Motor neuron (in vitro differentiated cells): ENCODE measurements at places on chromosomes 7 and 10. TPM values are rescaled to one million over a fixed set of nuclear protein-coding genes. Genes with fewer than 3 reads are reported as not detected.

GIMAP2 gene
- 0.29 and 0.47 TPM in 2 replicates for total RNA-seq

HYAL4 gene
- total RNA-seq: 0.27 TPM in 1 of 2 replicates, not detected in the other

TMEM196 gene
- 12.2 and 13.0 TPM in 2 replicates for total RNA-seq

HMX3 gene
- not detected in 2 replicates for total RNA-seq

GSTO2 gene
- 3.6 and 3.8 TPM in 2 replicates for total RNA-seq

TDRD1 gene
- total RNA-seq: 0.05 TPM in 1 of 2 replicates, not detected in the other

ZNF853 gene
- 13.3 and 21.2 TPM in 2 replicates for total RNA-seq

AGAP5 gene
- 3.8 and 4.5 TPM in 2 replicates for total RNA-seq

ARMC10 gene
- 25.1 and 29.5 TPM in 2 replicates for total RNA-seq

HOXA10 gene
- total RNA-seq: 0.25 TPM in 1 of 2 replicates, not detected in the other

NEBL gene
- 5.1 and 5.9 TPM in 2 replicates for total RNA-seq

CFAP43 gene
- 1.8 and 2.3 TPM in 2 replicates for total RNA-seq

ASAH2 gene
- total RNA-seq: 1.2 and 2.2 TPM in 2 replicates

TAS2R4 gene
- total RNA-seq: 1.9 and 2.0 TPM in 2 replicates

VAX1 gene
- total RNA-seq: 0.09 and 0.16 TPM in 2 replicates

H2BK1 gene
- total RNA-seq: not detected in 2 replicates

KEL gene
- 2.1 and 2.6 TPM in 2 replicates for total RNA-seq

SLC26A3 gene
- 0.21 TPM in 1 of 2 replicates, not detected in the other for total RNA-seq

CH25H gene
- total RNA-seq: 7.1 and 7.4 TPM in 2 replicates

LEP gene
- total RNA-seq: under 0.01 and 0.25 TPM in 2 replicates

SPDYE8 gene
- 0.57 and 0.92 TPM in 2 replicates for total RNA-seq

TMEM106B gene
- total RNA-seq: 40.8 and 41.8 TPM in 2 replicates

SERPINE1 gene
- 0.27 and 0.50 TPM in 2 replicates for total RNA-seq

TASOR2 gene
- 36.2 and 42.8 TPM in 2 replicates for total RNA-seq

TRIL gene
- 0.56 and 0.70 TPM in 2 replicates for total RNA-seq

SPRN gene
- total RNA-seq: 8.8 and 11.1 TPM in 2 replicates

LHFPL3 gene
- total RNA-seq: 26.2 and 28.1 TPM in 2 replicates

CACNB2 gene
- total RNA-seq: 14.8 and 24.6 TPM in 2 replicates

NUTM2A gene
- total RNA-seq: 2.3 and 2.6 TPM in 2 replicates

ZNF239 gene
- 6.5 and 6.6 TPM in 2 replicates for total RNA-seq

OR9A2 gene
- not detected in 2 replicates for total RNA-seq

MSMB gene
- total RNA-seq: not detected in 2 replicates

SPDYE2 gene
- total RNA-seq: 3.2 and 5.5 TPM in 2 replicates

FEZF1 gene
- not detected in 2 replicates for total RNA-seq

SP4 gene
- total RNA-seq: 21.7 and 24.3 TPM in 2 replicates

LAMB4 gene
- 1.2 and 1.4 TPM in 2 replicates for total RNA-seq

PON2 gene
- 33.4 and 35.2 TPM in 2 replicates for total RNA-seq

PAX4 gene
- not detected in 2 replicates for total RNA-seq

NEUROD6 gene
- not detected in 2 replicates for total RNA-seq

MCM7 gene
- total RNA-seq: 15.0 and 17.5 TPM in 2 replicates

SFTPA2 gene
- total RNA-seq: 0.14 and 0.26 TPM in 2 replicates

FAM3C gene
- total RNA-seq: 71.4 and 87.4 TPM in 2 replicates

CPA1 gene
- 2.1 TPM in 1 of 2 replicates, not detected in the other for total RNA-seq

TMEM26 gene
- 1.0 and 1.4 TPM in 2 replicates for total RNA-seq

COL13A1 gene
- total RNA-seq: 10.8 and 12.1 TPM in 2 replicates

TLL2 gene
- 1.4 and 1.7 TPM in 2 replicates for total RNA-seq

CALN1 gene
- total RNA-seq: 2.4 and 2.9 TPM in 2 replicates

C10orf95 gene
- total RNA-seq: 1.6 and 2.0 TPM in 2 replicates

ITIH5 gene
- total RNA-seq: 1.5 and 1.7 TPM in 2 replicates

TMEM120A gene
- total RNA-seq: 25.1 and 27.6 TPM in 2 replicates
